ENCODE measurements at places on chromosomes 2 and 18.
A peak's percentile ranks its signal among the peaks of the same experiment; 100 is the strongest.

DNA sequence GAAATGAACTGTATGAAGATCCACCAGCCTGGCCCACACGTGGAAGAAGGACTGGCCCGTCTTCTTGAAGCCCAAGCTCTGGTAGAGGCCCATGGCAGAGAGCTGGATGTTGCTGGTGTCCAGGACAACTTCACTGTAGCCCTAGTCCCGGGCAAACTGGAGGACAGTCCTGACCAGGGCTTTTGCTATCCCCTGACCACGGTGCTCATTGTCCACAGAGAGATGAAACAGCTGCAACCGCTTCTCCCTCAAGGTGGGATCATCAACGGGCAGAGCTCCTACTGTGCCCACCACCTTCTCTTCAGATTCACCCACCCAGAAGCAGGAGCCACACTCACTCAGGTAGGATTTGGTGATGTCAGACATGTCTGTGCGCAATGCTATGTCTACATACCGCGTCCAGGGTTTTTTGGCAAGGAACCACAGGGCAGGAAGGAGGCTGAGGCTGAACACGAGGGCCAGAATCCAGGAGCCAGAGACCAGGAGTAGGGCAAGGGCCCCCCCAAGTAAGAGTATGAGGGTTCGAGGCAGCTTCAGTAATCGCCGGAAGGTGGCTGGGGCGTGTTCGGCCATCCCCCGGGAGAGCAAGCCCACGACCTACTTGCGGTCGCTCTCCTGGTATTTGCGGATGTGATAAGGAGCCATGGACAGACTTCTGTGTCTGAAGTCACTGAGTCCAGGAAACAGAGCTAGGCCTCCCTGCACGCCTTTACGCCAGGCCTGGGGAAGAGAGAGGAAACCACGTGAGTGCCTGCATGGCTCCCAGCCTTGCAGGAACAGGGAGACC is 36.3 kb downstream of the TPRKB start:
- no peak for DNase-seq

DNA sequence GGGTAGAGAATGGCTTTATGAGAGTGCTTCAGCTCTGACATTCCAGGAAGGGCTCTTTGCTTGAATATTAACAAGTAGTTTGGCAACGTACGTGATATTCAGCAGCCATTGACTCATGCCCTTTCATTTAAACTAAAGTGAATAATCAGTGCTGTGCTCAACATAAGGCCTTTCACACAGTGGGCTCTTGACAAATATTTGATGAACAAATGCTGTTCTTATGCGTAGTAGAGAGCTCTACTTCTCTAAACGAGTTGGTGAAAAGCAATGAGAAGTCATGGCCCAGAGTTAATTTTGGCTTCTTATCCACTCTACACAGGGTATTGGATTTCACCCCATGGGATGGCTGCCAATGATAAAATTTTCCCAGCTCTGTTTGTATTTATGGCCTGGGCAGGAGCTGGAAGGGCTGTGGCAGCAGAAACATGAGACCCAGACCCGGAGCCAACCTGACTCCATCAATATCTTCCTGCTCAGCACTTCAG is 338.9 kb downstream of the CCDC85A start:
- peak; percentile 11 for DNase-seq

DNA sequence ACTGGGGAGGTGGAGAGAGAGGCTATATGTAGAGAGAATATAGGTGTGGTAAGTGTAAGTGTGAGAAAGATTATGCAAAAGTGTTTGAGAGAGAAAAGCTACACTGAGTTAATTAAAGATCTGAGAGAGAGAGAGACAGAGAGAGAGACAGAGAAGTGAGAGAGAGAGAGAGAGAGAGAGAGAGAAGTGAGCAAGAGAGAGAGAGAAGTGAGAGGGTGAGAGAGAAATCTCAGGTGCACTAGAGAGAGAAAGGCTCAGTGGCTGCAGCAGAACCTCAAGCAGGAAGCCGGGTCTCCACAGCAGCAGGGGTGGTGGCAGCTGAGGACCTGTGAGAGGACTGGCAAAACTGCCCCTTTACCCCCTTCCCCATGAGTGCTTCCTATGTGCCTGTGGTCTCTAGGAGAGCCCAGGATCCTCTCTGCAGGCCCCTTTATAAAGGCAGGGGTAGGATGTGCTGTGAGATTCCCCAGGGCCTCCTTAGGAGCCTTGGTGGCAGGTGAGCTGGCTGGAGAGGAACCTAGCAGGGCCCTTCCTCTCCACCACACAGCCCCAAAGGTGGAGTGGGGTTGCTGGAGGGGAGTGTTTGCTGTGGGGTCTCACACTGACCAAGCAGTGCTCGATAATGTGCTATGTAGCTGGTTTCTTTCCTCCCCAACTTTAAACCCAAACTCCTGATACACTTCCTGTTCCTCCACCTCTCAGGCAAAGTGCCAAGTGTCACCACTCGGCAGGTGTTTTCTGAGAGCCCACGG is 52.6 kb downstream of the SLC4A5 start:
- no peak for DNase-seq

- DNase-seq, result no peak
Observed at GRCh38 chr2:86302320-86302719, 35.1 kb downstream of the REEP1 start.

GRCh38 chr2:28415010-28415409 is 22.4 kb downstream of the FOSL2 start:
- no peak for DNase-seq

GRCh38 chr2:100742277-100743254 is 77.4 kb upstream of the NPAS2 start:
- DNase-seq, result peak; percentile 83

GRCh38 chr2:233250985-233251305 is 528 bp upstream of the ATG16L1 start:
- DNase-seq, result no peak

- no peak for DNase-seq
Observed at GRCh38 chr2:8639122-8639635, 42.7 kb upstream of the ID2 start.

DNA sequence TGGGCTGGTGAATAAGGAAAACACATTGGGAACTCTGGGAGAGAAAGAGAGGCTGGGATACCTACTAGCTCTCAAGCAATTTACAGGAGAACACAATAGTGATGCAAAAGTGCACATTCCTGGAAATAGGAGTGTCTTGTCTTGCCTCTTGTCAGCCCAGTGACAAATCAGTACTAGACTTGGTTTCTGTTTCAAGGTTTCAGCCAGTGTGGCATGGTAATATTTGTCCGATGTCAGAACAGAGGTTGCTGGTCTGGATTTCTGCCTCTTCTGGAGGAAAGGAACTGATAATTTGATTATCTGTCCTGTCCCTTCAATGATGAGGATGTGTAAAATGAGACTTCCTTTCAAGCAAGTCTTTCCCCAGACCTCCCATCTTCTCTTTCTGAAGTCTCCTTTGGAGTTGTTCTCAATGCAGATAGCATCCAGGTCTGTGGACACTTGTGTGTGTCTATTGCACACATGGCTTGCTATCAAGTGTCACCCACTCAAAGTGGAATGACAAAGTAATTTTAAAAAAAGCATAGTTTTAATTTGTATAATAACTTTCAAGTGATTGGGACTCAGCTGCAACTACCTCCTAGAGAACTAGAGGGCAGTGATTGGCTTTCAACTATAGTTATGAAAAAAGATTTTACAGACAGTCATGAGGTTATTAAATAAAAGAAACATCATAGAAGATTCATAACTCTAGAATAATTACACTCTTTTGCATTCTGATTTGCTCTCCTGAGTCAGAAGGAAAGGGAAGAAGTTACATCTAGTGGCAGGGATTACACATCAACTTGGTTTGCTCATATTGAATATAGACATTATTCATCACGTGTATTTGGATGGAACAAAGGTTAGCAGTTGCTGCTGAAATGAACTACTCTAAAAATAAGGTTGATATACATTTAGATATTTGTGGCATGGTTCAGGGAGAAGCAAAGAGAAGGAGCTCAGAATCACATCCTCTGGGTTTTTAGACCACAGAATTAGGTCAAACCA is 4.5 kb downstream of the GPR39 start:
- no peak for DNase-seq

DNA sequence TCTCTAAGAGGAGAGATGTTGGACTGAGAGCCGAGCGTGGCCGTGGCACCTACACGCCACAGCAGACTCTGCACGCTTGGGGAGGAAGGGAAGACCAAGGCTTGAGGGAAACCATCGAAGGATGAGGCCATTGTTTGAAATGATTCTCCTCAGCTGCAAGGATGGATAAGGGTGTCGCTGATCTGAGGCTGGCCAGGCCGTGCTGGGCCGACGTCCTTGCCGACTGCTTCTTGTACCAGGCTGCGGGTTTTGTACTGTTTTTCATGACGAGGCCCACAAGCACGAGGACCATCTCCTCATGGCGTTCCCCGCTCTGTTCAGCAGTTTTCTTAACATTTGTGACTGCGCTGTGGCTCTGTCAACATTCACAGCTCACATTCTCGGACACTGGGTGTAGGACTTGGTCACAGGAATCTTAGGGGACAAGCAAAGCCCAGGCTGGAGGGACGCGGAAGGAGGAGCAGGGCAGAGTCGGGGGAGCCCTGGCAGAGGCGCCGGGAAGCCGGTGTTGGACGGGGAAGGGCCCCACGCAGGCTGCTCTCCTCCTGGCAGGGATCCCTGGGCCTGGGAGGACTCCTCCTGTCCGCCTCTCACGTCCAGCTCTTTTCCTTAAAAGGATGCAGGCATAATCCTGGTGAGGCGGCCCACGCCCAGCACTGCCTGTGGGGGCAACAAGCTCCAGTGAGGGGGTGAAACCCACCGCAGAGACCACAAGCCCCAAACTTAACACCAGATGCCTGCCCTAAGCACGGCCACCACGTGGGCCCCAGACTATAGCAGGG is 259.0 kb upstream of the SALL3 start:
- no peak for DNase-seq

GRCh38 chr2:134218414-134218813 is 35.5 kb upstream of the MGAT5 start:
- no peak for DNase-seq

DNA sequence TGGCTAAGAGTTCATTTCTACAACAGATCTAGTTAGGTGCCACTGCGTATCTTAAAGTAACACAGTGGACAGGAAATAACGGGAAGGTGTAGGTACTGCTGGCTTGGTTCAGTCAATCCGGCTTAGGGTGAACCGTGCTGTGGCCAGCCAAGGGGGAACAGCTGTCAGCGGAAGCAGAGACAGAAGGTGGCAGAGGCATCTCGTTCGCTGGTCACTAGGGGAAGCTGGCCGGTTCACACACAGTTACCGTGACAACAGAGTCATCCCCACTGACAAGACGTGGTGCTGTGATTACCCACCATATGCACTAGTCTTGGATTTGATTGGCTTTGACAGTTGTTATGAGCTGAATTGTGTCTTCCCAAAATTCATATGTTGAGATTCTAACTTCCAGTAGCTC is 58.8 kb upstream of the HDAC4 start:
- no peak for DNase-seq

DNA sequence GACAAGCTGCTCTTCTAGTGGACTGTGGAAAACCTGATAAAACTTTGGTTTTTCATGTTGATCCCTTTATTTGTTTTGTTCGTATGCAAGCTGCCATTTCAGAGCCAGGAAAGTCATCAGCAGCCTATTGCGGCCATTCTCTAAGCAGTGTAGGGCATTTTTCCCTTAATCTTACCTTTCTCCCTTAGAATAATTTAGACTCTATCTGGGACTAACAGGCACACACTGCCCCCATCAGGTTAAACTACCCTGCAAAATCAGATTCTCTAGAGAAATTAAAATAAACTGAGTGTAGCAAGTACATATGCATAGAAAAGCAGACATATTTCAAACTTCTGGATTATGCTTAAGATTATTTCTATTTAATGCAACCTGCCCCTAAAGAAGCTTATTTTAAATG is 347.5 kb downstream of the METTL4 start:
- DNase-seq, result peak; percentile 10

DNA sequence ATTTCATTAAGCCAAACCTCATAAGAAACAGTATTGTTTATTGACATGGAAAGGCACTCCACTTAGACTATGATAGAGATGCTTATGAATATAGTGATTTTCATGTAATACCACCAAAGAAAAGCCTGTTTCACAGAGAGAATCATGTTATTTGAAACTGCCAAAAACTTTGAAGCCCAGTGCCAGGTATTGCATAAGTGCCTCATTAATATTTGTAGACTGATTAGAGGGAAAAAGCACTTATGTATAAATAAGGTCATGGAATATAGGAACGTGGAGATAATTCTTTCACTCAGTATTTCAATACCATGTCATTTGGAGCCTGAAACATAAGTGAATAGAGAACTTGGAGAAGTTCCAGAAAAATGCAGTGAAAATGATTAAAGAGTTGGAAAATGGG is 162.6 kb upstream of the CRIM1 start:
- DNase-seq, result no peak

DNA sequence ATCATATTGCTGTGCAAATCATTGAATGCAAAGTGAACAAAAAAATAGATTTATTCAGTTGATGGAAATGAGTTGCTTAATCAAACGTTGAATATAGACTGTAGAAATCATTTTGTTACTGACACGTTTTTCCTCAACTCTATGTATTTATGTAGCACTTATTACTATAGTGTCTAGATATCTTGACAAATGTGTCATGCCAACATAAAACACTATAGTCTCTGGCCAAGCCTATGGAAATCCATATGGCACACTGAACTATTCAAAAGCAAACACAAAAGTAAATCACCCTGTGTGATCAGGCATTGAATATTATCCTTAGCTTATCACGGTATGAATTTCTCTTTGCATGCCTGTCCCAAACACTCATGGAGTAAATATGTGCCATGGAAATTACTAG is 131.3 kb downstream of the ZNF804A start:
- no peak for DNase-seq

- no peak for DNase-seq
Observed at GRCh38 chr2:169116993-169117392, 47.6 kb downstream of the DHRS9 start.

GRCh38 chr2:209426432-209426831 is 2.6 kb downstream of the MAP2 start:
- no peak for DNase-seq

DNA sequence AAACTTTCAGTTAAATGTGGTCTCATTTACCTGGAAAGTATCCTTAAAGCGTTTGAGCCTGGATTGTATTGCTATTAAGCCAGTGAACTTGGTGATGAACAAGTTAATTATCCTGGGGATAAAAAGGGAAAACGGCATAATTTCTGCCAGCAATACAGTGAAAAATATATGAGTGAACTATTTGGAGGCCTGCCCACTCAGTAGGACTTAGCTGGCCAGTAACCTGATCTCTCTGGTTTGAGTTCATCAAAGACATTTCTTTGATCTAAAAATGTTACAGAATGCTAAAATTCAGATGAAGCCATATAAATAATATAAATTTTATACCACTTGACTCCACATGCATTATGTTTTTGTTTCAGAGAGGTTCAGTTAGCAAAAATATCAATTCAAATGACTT is 241.1 kb upstream of the VWC2L start:
- no peak for DNase-seq

DNA sequence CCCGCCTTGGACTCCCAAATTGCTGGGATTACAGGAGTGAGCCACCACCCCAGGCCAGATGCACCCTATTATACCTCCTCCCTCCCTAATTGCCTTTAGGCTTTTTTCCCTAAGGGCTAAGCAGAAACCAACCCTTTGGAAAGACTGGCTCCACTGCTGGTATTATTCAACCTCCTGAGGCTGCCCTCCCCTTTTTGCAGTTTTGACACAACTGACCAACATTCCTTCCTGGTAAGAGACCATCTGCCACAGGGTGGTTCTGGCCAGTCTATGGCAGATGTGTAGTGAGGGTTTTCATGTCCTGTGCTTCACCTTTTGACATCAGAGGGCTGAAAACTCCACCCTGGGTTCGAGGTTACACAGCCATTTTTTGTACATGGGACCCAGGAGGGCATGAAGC is 1785.3 kb upstream of the CELF4 start:
- no peak for DNase-seq

GRCh38 chr2:86417961-86418360 is 23.2 kb upstream of the KDM3A start:
- no peak for DNase-seq

GRCh38 chr2:54904836-54905235 is 145.4 kb downstream of the RTN4 start:
- peak; percentile 36 for DNase-seq

Data from urinary bladder (tissue), 4 donors.